ENCODE measurements at places on chromosomes 7 and 10.
A peak's percentile ranks its signal among the peaks of the same experiment; 100 is the strongest.

GRCh38 chr7:28988091-28988490, 30.0 kb upstream of the TRIL start:
- no peak for DNase-seq

DNA sequence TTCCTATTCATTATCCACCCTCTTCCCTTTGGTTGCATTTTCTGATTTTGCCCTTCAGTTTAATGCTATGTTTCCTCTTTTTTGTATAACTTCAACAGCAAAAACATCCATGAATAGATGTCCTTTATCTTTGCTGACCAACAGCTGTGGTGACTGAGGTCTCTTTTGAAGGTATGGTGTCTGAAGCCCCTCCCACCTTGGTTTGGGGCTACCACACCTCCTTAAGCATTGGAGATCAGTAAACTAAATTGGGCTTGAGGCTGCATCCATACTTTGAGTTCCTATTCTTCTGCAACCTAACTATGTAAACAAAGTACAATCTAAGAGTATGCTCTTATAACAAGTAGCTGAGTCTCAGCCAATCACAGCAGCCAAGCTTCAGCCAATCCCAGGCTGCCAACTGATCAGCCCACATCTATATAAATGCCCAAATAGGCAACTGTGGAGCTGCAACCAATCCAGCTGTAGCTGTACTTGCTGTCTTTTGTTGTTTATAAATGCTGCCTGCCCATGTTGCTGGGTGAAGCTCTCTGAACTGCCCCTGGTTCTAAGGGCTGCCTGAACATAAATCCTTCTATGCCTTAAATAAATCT, 69.4 kb upstream of the PDLIM1 start:
- DNase-seq = no peak

DNA sequence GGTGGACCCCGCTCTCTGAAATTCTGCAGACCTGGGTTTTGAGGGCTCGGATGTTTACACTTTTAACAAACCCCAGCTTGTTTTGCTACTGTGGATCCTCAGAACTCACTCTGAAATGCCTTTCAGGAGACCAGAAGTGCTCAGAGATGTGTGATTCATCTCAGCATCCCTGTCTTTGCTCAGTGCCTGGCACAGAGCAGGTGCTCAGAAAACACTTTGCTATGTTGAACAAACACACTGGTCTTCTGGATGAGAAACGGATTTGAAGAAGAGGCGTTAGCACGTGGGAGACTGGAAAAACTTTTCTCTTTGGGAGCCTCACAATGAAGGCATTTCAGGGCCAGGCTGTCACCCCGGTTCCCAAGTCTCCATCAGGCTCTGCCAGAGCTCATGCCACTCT, 53.3 kb downstream of the SH3PXD2A start:
- no peak for DNase-seq

DNA sequence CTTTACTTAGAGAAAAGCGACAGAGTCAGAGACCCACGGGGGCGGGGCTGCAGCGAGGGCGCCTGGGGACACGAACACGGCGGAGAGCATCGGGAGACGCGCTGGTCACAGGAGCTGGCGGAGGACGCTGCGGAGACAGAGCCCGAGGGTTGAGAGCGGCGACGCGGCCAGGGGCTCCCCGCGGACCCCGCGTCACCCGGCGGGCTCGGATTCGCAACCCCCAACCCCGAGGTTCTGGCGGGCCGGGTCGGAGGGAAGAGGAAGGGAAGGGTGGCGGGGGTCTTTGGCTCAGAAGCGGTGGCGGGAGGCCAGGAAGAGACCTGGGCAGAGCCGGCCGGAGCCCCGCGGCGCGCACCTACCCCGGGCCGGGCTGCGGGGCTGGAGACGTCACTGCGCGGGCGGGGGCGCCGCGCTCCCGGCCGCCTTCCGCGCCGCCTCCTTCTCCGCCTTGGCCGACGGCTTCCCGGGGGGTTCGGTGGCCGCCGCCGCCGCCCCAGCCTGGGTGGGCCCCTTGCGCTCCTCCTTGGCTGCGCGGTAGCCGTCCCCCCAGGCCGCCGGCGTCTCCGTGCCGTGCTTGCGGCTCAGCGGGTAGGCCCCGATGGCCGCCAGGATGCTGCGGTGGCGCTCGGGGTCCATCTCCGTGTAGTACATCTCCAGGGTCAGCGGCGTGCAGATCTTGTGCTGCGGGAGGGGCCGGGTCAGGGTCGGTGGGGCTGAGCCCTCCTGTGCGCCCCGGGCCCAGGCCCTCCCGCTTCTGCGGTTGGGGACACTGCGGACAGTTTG, 11.1 kb downstream of the CALY start:
- DNase-seq = no peak

DNA sequence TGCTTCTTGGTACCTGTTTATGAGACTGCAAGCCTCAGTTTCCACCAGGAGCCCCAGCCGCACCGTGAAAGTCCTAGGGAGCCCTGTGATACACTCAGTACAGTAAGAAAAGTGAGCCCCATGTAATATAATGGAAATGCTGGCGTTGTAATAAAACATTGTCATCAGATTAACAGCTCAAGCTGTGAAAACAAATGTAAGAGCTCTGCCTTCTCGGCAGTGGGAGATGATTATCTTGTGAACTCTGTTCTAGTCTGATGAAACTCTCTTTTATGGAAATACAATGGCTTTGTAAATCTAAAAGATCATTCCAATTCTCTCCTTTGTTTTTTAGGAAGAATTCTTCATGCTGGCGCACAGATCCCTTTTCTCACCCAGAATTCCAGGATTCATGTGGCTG, 299.9 kb downstream of the ABCA13 start:
- DNase-seq = no peak

- DNase-seq = peak; percentile 78
These were observed 31.8 kb upstream of the TOMM7 start for GRCh38 chr7:22854158-22855048.

GRCh38 chr10:27715505-27715904, 30.1 kb downstream of the MKX start:
- DNase-seq = no peak

GRCh38 chr7:151392002-151392401, 17.8 kb downstream of the WDR86 start:
- no peak for DNase-seq

- DNase-seq = no peak
These were observed 113.5 kb upstream of the CTTNBP2 start for GRCh38 chr7:117986645-117987269.

- no peak for DNase-seq
These were observed 61.5 kb downstream of the GDI2 start for GRCh38 chr10:5751601-5752253.

GRCh38 chr7:55005241-55005851, 13.5 kb upstream of the EGFR start:
- no peak for DNase-seq
